ENCODE measurements at places on chromosomes 3 and 15. TPM values are rescaled to one million over a fixed set of nuclear protein-coding genes. Genes with fewer than 3 reads are reported as not detected.

The CCR9 gene
- not detected for total RNA-seq

The MME gene
- 2.8 TPM for total RNA-seq

The TRIM42 gene
- total RNA-seq, result not detected

The ALDH1A3 gene
- 19.7 TPM for total RNA-seq

The IRAK2 gene
- 1.1 TPM for total RNA-seq

GRCh38 chr3:33942483-33943150 lies 144.2 kb downstream of the PDCD6IP start:
- H3K36me3 ChIP-seq, result no peaks in the 10 kb centered on the region
- no peaks in the 10 kb centered on the region for H3K4me1 ChIP-seq
- H3K27me3 ChIP-seq, result no peaks in the 10 kb centered on the region
- no peak for DNase-seq

DNA sequence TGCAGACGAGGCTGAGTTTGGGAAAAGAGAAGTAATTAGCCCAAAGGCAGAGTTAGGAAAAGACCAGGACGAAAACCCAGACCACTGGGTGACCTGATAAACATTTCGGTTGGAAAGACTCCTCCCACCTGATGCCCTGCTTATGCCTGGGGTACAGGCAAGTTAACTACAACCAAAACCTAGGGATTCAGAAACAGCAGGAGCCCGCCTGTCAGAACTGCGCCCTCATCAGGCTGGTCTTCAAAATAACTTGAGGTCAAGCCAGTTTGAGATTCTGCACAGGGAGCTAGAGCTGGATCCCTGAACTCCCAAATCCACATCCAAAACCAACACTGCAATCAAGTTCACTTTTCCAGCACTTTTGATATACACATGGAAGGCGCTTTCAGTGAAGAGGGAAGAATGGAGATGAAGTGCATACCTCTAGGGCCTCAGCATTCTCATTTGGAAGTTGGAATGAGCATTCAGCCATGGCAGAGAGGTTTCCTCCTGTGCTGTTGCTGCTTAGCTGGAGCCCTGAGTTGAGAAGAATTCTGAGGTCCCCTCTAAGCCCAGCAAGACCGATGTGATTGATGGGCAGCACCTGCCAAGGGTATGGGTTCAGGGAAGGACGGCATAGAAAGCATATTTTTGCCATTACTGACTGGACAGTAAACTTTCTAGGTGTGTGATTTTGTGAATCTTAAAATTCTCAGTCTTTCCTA lies 11.6 kb downstream of the TSEN2 start:
- H3K4me3 ChIP-seq, result no peak overlapping the region
- no peak for DNase-seq
- no peak overlapping the region for H3K27ac ChIP-seq
- peaks cover 40% of the 10 kb centered on the region for H3K36me3 ChIP-seq
- no peaks in the 10 kb centered on the region for H3K27me3 ChIP-seq

- no peak for DNase-seq
- no peak overlapping the region for H3K4me3 ChIP-seq
- peak overlapping the region; percentile 78 for H3K27ac ChIP-seq
- H3K36me3 ChIP-seq, result no peaks in the 10 kb centered on the region
- H3K4me1 ChIP-seq, result no peaks in the 10 kb centered on the region
- H3K27me3 ChIP-seq, result no peaks in the 10 kb centered on the region
Observed at GRCh38 chr3:69872783-69873378, 126.7 kb upstream of the SAMMSON start.

DNA sequence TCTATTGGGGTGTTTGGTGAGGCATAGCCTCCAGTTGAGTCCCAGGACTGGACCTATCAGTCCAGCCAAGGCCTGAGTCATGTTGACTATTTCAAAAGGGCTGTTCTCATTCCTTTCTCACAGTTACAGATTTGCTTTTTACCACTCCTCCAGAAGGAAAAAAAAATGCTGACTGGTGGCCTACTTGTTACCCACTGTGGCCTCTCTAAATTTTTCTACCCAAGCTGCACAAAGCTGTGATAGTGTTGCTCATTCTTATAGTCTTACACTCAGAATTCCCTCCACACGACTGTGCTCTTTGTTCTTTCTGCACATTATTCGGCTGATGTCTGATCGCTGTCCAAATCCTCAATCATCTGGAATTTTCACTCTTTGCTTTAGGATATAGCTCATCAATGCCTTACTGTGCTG lies 1142.2 kb downstream of the IGSF11 start:
- no peaks in the 10 kb centered on the region for H3K27me3 ChIP-seq
- no peaks in the 10 kb centered on the region for H3K36me3 ChIP-seq
- H3K4me3 ChIP-seq, result no peak overlapping the region
- no peak for DNase-seq
- H3K27ac ChIP-seq, result no peak overlapping the region

GRCh38 chr3:115698851-115699591 lies 75.7 kb downstream of the GAP43 start:
- no peak overlapping the region for H3K27ac ChIP-seq
- H3K27me3 ChIP-seq, result no peaks in the 10 kb centered on the region
- H3K4me3 ChIP-seq, result no peak overlapping the region
